Cardiac muscle cell (in vitro differentiated cells and primary cell): ENCODE measurements at places on chromosomes 11 and 22.

- no peak for DNase-seq
Measured at GRCh38 chr11:617199-617911, 1.6 kb upstream of the IRF7 start.

GRCh38 chr11:129590030-129590752 lies 214.5 kb downstream of the BARX2 start:
- no peak for DNase-seq

- DNase-seq = no peak
Measured at GRCh38 chr11:127338380-127339259, 338.1 kb upstream of the KIRREL3 start.

DNA sequence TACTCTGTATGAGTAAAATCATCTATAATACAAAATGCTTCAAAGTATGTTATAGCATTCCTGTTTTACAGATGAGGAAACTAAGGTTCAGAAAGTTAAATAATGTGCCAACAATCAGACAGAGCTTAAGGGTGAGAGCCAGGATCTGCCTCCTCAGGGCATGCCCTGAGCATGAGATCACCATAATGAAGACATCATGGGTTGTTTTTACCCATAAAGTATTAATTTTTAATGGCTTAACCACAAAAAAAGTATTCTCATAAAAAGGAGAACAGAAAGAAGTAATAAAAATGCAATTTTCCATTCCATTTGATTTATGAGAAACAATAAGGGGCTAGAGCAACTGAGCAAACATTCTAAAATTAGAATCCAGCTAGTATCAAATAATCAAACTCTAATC lies 534.3 kb upstream of the ARHGAP42 start:
- no peak for DNase-seq

DNA sequence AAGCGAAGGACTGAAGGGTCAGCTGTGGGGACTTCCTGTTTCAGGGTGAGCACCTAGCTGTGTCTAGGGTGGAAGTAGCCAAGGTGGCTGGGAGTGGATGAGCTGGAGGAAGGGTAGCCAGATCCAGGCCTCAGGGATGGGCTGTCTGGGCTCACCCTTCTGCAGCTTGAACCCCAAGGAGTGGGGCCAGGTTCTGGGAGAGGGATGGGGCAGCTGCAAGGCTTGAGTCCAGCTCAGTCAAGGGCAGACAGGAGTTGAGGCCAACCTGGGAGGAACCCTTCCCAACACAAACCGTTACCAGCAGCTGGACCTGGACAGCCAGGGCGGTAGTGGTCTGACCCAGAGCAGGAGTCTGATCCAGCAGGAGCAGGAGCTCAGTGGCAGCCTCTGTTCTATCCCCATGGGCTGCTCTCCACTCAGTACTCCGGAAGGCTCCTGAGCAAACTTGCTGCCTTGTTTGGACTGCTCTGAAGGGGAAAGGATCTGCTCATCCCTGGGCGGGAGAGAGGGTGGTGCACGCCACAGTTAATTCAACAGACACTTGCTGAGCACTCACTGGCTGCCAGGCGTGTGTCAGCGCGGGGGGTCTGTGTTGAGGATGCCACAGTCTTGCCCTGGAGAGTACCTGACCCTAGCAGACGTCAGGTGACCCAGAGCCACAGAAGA lies 53.8 kb upstream of the THY1 start:
- DNase-seq = no peak

DNA sequence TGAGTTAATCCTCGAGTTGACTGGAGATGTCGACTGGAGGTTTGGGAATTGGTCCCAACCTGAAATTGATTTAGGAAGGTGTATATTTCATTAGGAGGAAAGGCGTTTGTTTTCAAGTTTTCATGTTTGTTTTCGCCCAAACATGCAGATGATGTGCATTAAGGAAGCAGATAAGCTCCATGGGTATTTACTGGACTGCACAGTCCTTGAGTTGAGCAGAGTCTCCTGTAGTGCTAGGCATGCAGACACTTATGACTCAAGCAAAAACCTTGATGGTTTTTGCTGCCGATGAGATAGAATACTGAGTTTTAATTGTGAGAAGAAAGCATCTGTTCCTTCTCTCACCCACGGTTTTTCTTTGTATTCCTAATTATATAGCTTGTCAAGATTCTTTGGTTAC lies 27.9 kb downstream of the CABIN1 start:
- DNase-seq = no peak

DNA sequence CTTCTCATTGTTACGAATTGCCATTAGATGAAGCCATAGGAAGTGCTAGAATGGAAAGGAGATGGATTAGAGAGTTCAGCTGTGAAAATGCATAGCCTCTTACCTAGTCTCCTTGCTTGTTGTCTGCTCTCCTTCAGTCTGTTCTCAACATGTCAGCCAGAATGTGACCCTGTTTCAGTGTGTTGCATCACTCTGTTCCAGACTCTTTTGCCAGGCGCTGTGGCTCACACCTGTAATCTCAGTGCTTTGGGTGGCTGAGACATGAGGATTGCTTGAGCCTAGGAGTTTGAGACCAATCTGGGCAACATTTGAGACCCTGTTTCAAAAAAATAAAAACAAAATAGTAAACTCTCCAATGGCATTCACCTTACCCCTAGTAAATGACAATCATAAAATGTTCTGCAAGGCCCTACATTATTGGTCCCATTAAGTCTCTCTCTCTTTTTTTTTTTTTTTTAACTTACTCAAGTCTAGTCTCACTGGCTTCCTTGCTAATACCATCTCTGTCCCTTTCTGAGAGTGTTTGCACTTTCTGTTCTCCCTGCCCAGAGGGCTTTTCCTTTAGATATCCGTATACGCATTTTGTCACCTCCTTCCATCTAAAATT lies 39.4 kb downstream of the CYP2R1 start:
- no peak for DNase-seq

DNA sequence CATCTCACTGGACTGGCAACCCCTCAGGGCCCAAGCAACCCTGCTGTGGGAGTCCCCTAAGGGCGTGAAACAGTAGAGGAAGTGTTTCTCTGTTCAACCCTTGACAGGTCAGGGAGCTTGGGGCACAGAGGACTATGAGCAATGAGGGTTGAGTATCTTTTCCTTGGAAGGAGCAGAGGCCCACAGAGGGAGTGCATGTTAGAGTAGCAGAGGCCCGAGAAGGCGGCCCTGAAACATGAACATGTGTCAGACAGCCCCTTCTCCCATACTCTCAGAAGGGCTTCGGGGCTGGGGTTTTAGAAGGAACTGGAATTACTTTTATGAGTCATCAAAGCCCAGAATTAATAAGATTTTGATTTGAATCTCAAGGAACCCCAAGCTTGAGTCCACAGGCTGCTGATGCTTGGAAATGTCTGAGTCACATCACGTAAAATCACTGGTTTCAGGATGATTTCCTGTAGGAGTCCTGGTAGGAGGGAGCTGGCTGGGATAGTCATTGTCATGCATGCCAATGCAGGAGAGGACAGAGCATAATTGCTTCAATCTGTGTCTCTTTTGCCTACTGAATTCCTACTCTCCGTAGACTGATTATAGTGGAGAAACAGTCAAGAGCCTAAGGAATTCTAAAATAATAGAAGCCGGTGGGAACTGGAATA lies 22.6 kb downstream of the C11orf71 start:
- peak; percentile 34 for DNase-seq

DNA sequence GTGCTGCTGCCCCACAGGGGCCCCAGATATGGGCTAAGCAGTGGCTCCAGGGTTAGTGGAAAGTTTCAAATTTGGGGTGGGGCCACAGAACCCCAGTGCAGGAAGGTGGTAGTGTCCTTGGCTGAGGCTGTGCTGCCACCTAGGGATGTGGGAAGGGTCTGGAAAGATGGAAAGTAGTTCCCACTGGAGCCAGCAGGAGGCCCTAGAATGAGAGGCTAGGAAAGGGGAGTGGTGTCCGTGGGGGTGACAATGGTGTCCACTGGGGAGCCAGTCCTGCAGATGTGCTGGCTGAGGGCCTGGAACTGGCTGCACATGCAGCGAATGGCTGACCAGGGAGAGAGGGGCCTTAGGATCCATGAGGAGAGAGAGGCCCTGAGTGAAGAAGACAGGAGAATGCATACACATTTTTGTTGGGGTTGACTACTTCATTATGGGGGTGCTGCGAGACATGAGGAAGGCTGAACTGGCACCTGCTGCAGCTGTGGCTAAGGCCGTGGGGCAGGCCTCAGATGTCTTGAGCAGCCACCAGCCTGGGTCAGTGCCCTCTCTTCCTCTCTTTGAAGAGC lies 21.1 kb downstream of the RFPL3 start:
- peak; percentile 36 for DNase-seq

GRCh38 chr11:36306888-36307287 lies 10.8 kb downstream of the PRR5L start:
- DNase-seq = peak; percentile 23

DNA sequence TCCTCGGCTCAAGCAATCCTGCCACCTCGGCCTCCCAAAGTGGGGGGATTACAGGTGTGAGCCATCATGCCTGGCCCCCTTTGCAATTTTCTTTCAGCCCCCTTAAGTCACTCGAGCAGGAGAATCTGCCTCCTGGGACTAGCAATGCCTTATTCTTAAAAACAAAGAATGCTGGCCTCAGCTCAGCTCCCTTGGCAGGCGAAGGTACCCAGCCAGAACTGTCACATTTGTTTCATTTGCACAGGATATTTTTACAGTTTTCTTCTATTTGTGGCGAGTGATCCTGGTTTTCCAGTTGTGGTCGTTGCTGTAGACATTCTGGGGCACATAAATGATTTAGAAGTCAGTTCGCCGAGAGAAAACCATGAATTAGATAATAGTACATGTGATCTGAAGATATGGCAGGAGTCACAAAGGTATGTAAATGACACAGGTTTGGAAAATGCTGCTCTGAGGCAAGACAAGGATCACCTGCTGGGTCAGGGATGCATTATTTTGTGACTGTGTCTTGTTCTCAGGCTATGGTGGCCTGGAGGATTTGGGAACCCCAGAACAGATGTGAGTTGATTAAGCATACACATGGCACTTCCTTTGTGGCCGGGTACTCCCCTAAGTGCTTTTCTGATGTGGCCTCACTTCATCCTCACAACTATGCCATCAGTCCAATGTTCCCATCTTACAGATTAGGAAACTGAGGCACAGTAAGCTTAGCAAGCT lies 51.2 kb upstream of the SLC22A12 start:
- DNase-seq = no peak

DNA sequence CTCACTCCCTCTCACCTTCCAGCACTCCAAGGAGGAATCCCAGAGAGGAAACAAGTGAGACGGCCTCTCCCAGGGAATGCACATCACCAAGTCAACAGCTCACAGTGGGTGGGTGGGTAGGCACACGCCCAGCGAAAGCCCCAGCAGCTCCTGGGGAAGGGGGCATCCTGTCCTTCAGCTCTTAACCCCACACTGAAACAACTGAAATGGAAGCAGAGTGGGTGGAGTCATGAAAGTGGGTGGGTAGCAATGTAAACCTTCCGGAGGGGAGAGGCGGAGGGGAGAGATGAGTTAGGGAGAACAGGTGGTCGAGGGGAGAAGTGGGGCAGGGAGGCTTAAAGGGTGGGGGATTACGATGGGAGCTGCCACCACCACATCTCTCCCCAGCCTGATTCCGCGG lies 5.4 kb downstream of the MCHR1 start:
- no peak for DNase-seq

DNA sequence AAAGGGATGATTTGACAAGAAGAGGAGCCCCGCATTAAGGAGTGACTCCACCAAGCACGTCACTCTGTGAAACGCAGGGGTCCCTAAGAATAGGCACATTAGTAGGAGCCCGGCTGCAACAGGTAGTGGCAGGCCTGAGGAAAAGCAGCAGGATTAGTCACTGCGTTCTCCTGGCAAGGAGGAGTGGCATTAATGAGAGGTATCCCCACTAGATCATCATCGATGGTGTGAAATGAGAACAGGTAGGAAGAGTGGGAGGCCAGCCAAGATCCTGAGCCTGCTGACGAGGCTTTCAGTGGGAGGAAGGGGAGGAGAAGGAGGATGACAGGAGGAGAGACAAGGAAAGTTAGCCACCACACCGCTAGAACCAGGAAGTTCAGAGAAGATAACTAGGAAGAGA lies 38.6 kb downstream of the NRXN2 start:
- DNase-seq = no peak

DNA sequence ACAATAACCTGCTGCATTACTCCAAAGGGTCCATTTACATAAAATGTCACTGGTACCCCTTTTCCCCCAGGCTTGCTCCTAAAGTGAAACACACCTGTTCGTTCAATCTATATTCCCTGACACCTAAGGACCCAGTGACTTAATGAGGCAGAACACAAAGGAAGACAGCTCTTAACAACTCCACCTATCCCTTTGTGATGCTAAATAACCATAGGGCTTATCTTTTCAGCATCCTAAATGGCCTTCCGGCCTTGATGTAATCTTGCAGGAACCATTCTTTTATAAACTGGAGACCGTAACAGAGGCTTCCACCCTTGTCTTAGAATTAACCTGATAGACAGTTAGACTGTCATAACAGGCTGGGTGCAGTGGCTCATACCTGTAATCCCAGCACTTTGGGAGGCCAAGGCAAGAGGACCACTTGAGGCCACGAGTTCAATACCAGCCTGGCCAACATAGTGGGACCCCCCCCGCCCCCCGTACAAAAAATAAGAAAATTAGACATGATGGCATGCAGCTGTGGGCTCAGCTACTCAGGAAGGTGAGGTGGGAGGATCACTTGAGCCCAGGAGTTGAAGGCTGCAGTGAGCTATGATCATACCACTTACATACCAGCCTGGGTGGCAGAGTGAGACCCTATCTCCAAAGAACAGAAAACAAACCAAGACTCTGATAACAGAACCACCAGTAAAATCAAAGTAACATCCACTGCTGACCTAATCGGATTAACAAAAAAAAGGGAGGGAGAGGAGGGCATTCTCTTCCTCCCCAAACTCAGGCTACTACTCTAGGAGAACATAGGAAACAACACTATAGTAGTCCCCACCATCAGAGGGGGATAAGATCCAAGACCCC lies 5.1 kb downstream of the CHEK2 start:
- no peak for DNase-seq

- DNase-seq = peak; percentile 35
Measured at GRCh38 chr11:11672789-11673188, 51.0 kb upstream of the GALNT18 start.

DNA sequence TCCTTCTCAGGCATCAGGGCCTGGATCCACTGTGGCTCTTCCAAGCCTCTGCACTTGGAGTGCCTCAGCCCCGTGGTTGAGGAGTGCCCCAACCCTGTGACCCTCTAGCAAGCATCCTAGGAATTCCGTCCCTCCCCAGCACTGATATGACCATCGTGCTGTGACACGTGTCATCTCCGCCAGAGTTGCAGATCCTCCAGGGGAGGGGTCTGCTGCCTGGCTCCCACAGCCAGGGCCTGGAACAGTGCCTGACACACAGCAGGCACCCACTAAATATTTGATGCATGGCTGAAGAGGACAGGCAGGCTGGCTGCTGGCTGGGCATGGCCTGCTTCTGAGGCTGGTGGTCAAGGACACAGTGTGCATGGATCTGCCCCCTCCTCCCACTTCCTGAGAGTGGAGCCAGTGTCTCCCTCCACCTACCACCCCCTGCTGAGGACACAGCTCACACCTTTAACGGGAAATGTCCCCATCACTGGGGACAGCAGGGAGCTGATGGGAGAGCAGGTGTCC lies 1.7 kb upstream of the CD81 start:
- DNase-seq = peak; percentile 72

DNA sequence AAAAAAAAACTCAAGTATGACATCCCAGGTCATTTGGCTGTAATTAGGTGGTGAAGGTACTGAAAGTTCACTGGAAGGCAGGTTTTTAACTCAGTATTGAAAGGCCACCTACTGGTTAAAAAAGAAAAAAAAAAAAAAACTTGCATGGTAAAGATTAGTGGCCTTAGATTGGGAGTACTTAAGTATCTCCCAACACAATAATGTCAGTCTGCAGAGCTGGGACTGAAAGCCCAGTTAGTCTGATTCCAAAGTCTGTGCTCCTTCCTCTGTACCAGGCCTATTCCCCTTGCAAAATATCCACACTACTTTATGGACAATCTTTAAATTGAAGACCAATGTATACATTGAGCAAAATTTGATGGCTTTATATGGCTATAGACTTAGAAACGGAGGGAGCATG lies 85.5 kb downstream of the NOX4 start:
- peak; percentile 30 for DNase-seq

GRCh38 chr22:48883211-48883960 lies 944.3 kb downstream of the BRD1 start:
- no peak for DNase-seq
